ENCODE measurements at places on chromosomes 2 and 18. TPM values are rescaled to one million over a fixed set of nuclear protein-coding genes. Genes with fewer than 3 reads are reported as not detected.

- no peak for ATAC-seq
Observed at GRCh38 chr2:141341444-141341843, 789.4 kb downstream of the LRP1B start.

- ATAC-seq, result no peak
Observed at GRCh38 chr2:28375742-28376631, 16.7 kb upstream of the FOSL2 start.

DNA sequence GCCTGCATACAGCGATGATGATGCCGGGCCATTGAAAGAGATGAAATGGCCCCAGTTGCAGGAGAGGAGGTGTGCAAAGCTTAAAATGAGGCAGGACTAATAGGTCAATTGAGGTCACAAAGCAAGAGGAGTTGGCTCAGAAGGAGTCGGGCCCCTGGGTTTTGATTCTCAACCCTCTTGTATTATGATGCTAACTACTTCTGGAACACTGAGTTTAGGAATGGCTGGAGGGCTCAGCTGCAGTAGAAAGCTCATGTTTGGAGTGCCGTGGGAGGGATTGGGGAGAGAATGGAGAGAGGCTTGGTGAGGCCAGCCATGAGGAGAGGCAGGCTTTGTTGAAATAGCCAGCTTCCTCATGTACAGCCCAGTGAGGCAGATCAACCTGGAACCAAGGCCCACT is 4.8 kb downstream of the TNP1 start:
- no peak for ATAC-seq

GRCh38 chr18:37282386-37283037 is 283.1 kb downstream of the CELF4 start:
- ATAC-seq, result no peak

DNA sequence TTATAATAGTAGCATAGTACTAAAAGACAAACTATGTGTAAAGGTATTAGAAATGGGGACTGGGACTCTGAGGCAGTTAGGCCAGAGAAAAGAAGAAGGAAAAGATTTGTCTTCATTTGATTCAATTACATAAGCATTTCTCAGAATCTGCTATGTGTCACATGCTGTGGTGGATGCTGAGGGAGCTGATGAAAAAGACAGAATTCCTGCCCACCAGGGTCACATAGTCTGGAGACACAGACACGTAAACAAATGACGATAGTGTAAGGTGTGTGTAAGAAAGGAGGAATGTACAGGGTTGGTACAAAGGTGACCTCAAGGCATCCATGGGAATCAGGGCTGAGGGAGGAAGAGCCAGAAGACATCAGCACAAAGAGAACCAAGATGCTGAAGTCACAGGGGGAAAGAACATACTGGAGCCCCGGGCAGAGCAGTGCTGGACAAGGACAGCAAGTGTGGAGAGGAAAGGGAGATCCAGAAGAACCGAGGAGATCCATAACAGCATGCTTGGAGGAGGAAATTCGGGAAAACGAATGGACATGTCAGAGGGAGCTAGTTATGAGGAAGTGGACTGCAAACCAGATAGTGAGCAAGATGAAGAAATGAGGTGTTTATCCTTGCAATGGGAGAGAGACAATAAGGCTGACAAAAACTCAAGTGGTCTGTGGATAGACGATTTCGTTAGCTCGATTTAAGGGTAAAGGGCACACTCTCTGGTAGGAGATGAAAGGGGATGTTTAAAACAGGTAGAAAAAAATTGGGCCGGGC is 1.2 kb upstream of the MAPRE3 start:
- ATAC-seq, result no peak

DNA sequence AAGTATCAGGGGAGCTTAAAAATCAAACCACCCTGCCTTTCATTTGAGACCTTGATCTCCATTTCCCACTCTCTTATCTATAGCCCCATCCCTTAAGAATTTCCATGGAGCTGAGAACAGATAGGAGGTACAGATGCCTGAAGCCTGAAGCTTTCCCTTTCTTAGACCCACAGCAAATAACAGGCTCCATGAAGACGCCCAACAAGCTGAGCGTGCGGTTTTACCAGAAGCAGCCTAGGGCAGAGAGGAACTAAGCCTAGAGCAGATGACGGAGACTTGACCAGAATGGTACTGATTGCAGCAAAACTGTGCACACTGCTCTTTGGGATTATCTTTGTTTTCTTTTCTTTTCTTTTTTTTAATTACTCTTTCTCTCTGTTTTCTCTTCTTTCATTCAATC is 1.7 kb upstream of the ERBB4 start:
- no peak for ATAC-seq

- no peak for ATAC-seq
Observed at GRCh38 chr2:149745396-149746230, 158.0 kb upstream of the MMADHC start.

- ATAC-seq, result peak; percentile 3
Observed at GRCh38 chr2:42793334-42794270, 1.2 kb upstream of the HAAO start.

PHOSPHO2 gene
- 1.7 TPM for total RNA-seq

PTPN2 gene
- total RNA-seq, result 24.9 TPM

OR6B2 gene
- total RNA-seq, result not detected

Measured in esophagus mucosa (tissue), 1 donor.